ENCODE measurements at places on chromosomes 1 and 21. TPM values are rescaled to one million over a fixed set of nuclear protein-coding genes. Genes with fewer than 3 reads are reported as not detected.

- H3K4me3 ChIP-seq = no peak overlapping the region
- no peaks in the 10 kb centered on the region for H3K4me1 ChIP-seq
- H3K27ac ChIP-seq = no peak overlapping the region
- H3K36me3 ChIP-seq = no peaks in the 10 kb centered on the region
- no peak for DNase-seq
- no peaks in the 10 kb centered on the region for H3K27me3 ChIP-seq
Observed at GRCh38 chr1:177425199-177425598, 254.4 kb downstream of the BRINP2 start.

- H3K4me3 ChIP-seq = no peak overlapping the region
- H3K4me1 ChIP-seq = peaks cover 21% of the 10 kb centered on the region
- H3K27me3 ChIP-seq = no peaks in the 10 kb centered on the region
- peak; percentile 79 for DNase-seq
- H3K36me3 ChIP-seq = peaks cover 24% of the 10 kb centered on the region
Observed at GRCh38 chr1:246647113-246647512, 77.1 kb upstream of the SCCPDH start.

DNA sequence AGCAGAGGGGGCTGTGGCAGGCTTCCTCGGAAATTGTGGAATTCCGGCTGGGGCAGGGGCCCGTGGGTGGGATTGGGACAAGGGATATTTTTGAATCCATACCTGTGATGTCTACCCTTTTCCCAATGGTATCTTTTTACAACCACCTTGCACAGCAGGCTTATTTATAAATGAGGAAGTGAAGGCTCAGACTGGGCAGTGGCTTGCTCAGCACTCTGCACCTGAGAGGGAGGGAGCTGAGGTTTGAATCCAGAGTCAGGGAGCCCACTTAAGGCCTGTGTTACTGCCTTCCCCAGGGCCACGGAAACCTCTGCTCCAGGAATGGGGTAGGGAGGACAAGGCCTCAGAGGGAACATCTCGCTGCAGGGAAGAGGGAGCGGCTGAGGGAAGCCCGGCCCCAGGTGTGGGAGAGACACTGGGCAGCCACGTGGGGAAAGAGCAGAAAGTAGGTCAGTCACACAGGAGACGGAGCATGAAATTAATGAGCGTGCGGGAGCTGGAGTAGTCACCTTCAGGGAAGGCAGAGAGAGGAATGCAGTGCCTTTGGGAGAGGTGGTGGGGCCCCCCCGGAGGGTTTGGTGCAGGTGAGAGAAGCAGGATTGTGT, 35.4 kb upstream of the SCMH1 start:
- DNase-seq = no peak
- H3K27me3 ChIP-seq = no peaks in the 10 kb centered on the region
- H3K27ac ChIP-seq = no peak overlapping the region
- no peak overlapping the region for H3K4me3 ChIP-seq
- no peaks in the 10 kb centered on the region for H3K36me3 ChIP-seq
- H3K4me1 ChIP-seq = no peaks in the 10 kb centered on the region

GRCh38 chr1:159973350-159973940, 19.4 kb upstream of the SLAMF9 start:
- H3K27me3 ChIP-seq = peaks cover 3% of the 10 kb centered on the region
- no peak overlapping the region for H3K27ac ChIP-seq
- DNase-seq = no peak
- H3K4me1 ChIP-seq = no peaks in the 10 kb centered on the region

- DNase-seq = no peak
- H3K36me3 ChIP-seq = peaks cover 30% of the 10 kb centered on the region
- H3K27ac ChIP-seq = no peak overlapping the region
- no peaks in the 10 kb centered on the region for H3K4me1 ChIP-seq
Observed at GRCh38 chr1:156555715-156556114, 16.6 kb downstream of the IQGAP3 start.

- H3K27ac ChIP-seq = no peak overlapping the region
- DNase-seq = no peak
- no peaks in the 10 kb centered on the region for H3K27me3 ChIP-seq
- H3K4me3 ChIP-seq = no peak overlapping the region
- peaks cover 12% of the 10 kb centered on the region for H3K4me1 ChIP-seq
Observed at GRCh38 chr1:68355614-68356013, 94.1 kb downstream of the RPE65 start.

DNA sequence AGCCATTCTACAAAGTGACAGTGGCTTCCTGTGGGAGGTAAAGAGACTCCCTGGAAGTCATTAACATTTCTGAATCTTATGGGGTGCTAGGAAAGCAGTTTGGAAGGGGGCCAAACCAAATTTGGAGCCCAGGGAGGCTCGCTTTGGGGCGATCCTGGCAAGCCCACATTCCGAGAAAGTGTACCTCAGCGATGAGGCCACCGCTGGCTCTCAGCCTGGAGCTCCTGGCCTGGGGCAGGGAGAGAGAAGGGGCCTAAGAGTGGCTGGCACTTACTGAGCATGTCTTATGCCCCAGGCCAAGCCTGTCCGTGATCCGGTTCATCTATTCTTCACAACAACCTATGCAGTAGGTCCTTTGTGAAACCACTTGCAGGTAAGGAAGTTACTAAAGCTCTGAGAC, 98.8 kb downstream of the CCDC185 start:
- no peak overlapping the region for H3K4me3 ChIP-seq
- no peak overlapping the region for H3K27ac ChIP-seq
- H3K27me3 ChIP-seq = no peaks in the 10 kb centered on the region
- DNase-seq = no peak

DNA sequence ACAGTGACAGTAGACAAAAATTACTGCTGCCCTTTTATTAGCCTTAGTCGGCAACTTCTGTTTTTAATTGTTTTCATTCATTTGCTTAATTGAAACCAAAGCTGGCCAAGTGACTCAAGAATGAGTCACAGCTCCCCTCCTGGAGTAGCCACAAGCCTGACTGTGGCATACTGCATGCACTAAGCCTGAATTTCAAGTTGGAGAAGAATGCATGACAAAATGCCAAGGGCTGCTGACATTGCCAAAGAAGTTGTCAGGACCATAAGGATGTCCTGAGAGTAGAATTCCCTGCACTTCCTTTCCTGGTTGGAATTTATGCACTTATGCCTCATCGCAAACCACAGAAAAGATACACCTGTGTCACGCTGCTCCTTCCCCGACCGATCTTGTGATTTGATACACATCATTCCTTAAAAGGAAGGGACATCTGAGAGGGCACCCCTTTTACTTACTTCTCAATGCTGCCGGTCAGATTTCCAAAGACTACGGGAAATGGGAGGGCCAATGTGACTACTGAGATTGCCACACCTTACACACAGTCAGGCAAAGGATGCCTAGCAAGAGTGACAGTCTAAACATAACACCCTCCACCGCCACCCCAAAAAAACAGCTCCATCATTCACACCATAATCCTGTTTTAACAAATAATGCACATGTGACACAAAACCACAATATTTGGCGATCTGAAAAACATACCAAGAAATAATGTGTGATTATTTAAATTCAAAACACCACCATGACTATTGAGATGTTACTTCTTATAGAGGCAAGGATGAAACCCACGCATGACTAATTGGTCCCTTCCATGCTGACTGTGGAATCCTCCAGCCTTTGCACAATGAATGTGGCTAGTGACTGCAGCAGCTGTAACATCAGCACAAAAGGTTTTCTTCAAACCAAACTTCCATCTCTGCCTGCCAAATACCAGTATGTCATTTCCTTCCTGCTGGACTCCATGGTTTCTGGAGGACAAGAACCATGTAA, 28.2 kb downstream of the VAV3 start:
- H3K36me3 ChIP-seq = no peaks in the 10 kb centered on the region
- H3K27me3 ChIP-seq = no peaks in the 10 kb centered on the region
- DNase-seq = peak; percentile 22
- H3K27ac ChIP-seq = peak overlapping the region; percentile 81

- H3K27me3 ChIP-seq = no peaks in the 10 kb centered on the region
- no peak overlapping the region for H3K4me3 ChIP-seq
- H3K36me3 ChIP-seq = peaks cover 71% of the 10 kb centered on the region
- H3K27ac ChIP-seq = no peak overlapping the region
- no peaks in the 10 kb centered on the region for H3K4me1 ChIP-seq
Observed at GRCh38 chr1:156796340-156797097, 20.1 kb downstream of the SH2D2A start.

DNA sequence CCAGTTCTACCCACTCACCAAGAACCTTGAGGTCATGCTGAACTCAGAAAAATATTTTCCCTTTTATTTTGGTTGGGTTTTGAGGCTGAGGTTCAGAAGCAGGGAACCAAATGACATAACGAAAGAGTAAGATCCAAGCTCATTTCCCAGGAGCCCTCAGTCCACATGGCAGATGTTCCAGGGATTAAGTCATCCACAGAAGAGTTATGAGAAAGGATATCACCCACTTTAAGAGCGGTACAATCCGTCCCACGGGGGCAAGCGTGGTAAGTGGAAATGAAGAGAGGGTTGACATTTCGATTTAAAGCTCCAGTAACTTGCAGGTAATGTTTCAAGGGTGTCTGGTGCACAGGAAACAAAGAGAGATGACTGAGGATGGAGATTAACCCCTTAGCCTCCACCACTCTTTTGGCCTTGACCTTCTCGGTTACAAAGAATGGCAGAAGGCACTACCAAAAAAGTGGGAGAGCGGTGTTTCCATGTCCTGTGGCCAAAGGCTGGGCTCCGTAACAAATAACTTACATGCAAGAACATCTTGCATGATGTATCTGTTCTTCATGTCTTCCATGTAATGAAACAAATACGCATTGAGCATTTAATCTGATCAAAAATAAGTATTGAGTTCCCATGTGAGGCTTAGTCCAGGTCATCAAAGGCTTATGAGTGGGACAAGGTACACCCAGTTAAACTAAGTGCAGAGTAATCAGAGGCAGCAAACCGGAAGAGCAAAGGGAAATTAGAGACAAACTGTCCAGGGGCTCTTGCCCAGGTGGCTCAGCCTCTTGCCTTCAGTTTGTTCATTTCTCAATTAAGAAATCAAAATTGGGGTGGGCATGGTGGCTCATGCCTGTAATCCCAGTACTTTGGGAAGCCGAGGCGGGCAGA, 241.4 kb downstream of the TOMM20 start:
- H3K36me3 ChIP-seq = no peaks in the 10 kb centered on the region
- no peak for DNase-seq
- no peak overlapping the region for H3K27ac ChIP-seq

DNA sequence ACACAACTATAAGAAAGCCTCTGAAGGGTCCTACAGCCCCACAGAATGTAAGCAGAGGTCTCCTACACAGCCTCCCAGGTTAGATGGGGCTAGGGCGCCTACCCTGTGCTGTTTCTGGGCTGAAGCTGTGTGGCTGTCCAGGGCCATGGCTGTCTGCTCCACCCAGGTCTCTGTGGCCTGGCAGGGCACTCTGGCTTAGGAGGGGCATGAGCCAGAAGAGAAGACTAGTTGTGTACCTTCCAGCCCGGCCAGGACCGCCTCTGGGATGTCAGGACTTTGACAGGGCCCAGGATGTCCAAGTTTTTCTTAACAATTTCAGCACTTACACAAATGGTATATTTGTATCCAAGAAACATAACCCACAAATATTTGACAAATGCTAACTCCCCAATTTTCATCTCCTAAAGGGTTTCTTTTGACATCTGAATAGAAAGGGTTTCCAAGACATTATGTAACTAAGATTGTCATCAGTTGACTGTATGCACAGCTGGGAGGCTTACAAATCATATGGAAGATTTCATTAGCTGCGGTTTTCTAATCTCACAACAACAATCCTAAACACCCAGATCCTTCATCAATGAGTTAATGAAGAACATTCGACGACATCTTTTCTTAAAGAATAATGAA, 80.5 kb downstream of the HSF2BP start:
- H3K27ac ChIP-seq = no peak overlapping the region
- peaks cover 5% of the 10 kb centered on the region for H3K4me1 ChIP-seq
- no peak overlapping the region for H3K4me3 ChIP-seq
- no peaks in the 10 kb centered on the region for H3K27me3 ChIP-seq
- no peaks in the 10 kb centered on the region for H3K36me3 ChIP-seq
- DNase-seq = no peak

DNA sequence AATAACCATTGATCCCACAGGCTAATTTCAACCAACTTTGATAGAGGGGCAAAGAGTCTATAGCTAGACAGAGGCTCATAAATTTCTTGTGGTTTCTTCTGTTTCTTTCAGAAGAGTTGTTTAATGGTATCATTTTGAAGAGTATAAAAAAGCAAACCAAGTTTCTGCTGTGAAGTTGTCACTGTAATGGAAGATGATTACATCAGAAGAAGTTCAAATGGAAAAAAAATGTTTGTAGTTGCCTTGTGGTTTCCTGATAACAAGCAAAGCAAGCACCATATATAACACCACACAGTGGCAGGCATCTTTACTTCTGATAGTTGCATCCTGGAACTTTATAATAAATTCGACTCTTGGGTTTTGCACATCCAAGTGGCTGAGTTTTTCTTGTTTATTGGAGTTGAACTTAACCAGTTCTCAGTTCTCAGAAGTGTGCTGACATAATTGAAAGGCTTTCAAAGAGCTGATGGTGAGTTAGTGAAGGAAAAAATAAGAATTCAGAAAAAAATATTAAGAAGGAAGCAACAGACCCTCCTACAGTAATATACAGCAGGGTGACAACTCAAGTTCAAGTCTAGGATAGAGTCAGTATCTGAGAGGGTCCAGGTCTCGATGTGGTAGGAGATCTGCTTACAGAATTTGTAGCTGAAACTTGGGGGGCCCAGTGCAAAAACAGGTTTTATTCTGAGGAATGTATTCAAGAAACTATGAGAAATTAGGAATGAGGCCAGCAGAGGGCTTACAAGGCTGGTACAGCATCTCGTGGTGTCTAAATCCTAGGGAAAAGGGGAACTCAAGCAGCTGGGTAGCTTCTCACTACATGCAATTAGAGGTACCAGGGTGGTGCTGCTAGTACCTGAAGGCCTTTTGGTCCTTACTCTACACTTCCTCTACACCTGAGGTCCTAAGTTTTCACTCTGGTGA, 123.5 kb downstream of the CRB1 start:
- no peak for DNase-seq
- no peaks in the 10 kb centered on the region for H3K36me3 ChIP-seq
- H3K27ac ChIP-seq = no peak overlapping the region
- H3K4me3 ChIP-seq = no peak overlapping the region

GRCh38 chr1:100107696-100108095, 25.0 kb downstream of the SASS6 start:
- H3K27me3 ChIP-seq = no peaks in the 10 kb centered on the region
- no peak for DNase-seq
- no peaks in the 10 kb centered on the region for H3K4me1 ChIP-seq
- peaks cover 35% of the 10 kb centered on the region for H3K36me3 ChIP-seq
- H3K27ac ChIP-seq = no peak overlapping the region

- peaks cover 34% of the 10 kb centered on the region for H3K4me1 ChIP-seq
- no peaks in the 10 kb centered on the region for H3K27me3 ChIP-seq
- no peak overlapping the region for H3K4me3 ChIP-seq
- no peak for DNase-seq
- H3K27ac ChIP-seq = 0 out of 2 replicates have a peak overlapping the region, but pooled peaks have one; percentile 54
- no peaks in the 10 kb centered on the region for H3K36me3 ChIP-seq
Observed at GRCh38 chr1:21042929-21043605, 133.6 kb downstream of the EIF4G3 start.

GRCh38 chr1:39671433-39671792, 494 bp downstream of the NT5C1A start:
- no peak overlapping the region for H3K27ac ChIP-seq
- H3K27me3 ChIP-seq = peaks cover 100% of the 10 kb centered on the region
- DNase-seq = peak; percentile 53
- no peaks in the 10 kb centered on the region for H3K36me3 ChIP-seq
- H3K4me3 ChIP-seq = peak overlapping the region; percentile 63

- H3K27me3 ChIP-seq = no peaks in the 10 kb centered on the region
- DNase-seq = no peak
- peaks cover 11% of the 10 kb centered on the region for H3K36me3 ChIP-seq
Observed at GRCh38 chr1:244836135-244836521, 670 bp downstream of the COX20 start.

CSMD2 gene
- 14.0 TPM for total RNA-seq

SYT11 gene
- 7.5 TPM for total RNA-seq

ETV3 gene
- total RNA-seq = 22.1 TPM

L1TD1 gene
- total RNA-seq = 296 TPM

ADGRL2 gene
- total RNA-seq = 80.2 TPM

RIPK4 gene
- total RNA-seq = 20.1 TPM

EDARADD gene
- total RNA-seq = 4.5 TPM

Data from WTC11 (cell line).